Esophagus muscularis mucosa (tissue), 4 donors: ENCODE measurements at places on chromosomes 12 and 14.

GRCh38 chr12:30002677-30003076, 218.9 kb upstream of the TMTC1 start:
- no peak for DNase-seq

DNA sequence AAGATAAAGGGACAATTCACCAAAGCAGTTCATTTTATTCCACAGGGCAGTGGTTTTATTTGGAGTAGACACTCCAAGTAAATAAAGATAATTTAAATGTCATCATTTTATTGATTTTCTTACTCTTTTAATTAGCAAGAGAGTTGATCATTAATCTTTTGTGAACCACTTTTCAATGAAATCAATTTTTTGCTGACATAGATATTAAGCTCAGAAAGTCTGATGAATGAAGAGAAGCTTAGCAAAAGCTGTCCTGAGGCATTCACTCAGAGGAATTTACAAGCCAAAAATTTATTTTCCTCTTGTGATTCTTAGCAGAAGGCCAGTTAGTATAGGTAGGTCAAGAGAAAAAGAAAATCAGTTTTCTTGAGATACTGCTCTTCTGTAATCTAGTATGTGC, 618.0 kb downstream of the CCER1 start:
- no peak for DNase-seq

- no peak for DNase-seq
These were observed 64.8 kb downstream of the GNS start for GRCh38 chr12:64694130-64695040.

DNA sequence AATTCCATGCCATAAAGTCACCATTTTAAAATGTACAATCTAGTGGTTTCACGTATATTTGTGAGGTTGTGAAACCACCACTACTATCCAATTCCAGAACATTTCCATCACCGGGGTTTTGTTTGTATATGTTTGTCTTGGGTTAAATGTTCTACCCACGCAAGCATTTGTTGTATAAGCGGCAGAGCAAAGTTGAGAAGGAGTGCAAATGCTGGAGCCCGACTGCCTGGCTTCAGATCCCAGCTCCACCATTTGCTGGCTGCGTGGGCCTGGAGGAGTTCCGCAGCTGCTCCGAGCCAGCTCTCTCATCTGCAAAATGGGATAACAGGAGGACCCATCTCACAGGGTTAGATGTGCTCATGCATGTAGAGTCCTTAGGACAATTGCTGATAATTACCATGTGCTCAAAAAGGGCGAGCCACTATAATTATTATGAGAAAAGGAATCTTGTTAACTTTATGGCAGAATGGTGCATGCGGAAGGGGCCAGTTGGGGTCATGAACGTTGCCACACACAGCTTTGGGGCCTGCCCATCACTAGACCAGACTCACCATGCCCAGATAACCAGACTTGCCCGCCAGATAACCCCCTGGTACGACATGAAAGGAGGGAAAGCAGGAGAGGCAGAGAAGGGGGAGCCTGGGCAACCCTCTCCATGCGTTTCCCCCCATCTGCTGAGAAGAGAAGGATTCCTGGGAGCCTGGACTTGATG, 6.4 kb downstream of the ACTN1 start:
- DNase-seq, result no peak

DNA sequence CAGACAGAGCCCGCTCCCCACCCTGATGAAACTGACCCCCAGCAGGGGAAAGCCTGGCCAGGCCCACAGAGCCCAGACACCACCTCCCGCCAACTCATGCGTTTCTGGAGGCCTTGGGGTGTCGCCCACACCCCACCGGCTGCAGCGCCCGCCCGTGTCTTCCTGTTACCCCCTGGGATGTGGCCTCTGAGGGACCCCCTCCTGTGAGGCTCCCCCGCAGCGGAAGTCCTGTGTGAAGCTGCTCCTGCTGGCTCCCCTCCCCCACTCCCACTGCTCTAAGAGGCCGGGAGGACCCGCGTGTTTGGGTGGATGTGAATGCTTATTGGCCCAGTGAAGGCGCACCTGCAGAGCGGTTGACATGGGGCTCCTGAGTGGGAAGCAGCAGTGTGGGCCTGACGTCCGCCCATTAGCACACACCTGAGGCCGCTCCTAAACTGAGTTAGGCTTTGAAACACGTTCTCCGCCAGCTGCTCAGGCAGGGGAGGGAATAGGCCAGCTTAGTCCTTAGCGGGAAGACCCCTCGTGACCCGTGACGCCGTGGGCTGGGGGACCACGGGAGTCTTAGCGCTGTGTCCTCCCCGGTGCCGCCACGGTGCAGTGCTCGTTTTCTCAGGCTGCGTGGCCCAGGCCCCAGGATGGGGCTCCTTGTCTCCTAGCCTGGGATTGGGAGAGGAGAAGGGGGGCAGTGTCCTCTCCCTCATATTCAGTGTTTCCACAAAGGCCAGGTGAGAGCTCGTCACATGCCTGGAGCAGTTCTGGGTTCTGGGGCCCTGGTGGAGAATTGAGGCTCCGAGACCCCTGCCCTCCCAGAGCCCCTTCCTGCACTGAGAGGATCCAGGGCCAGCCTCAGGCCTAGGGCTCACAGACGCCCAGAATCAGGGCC, 323.4 kb upstream of the SFSWAP start:
- no peak for DNase-seq

DNA sequence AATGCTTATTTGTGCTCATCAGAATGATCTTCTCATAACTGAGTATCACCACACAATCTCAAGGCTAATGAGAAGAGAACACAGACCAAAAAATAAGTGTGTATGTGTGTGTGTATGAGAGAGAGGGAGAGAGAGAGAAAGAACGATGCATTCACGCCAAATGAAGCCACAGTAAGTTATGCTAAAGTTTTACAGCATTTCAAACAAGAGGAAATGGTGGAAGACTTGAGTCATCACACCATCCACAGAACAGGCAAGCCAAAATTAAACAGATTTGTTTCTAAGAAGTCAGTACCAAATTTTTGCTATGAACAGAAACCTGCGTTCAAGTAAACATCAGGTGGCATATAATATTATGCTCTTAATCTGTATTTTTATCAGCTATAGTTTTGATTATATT, 141.2 kb downstream of the MED13L start:
- no peak for DNase-seq

DNA sequence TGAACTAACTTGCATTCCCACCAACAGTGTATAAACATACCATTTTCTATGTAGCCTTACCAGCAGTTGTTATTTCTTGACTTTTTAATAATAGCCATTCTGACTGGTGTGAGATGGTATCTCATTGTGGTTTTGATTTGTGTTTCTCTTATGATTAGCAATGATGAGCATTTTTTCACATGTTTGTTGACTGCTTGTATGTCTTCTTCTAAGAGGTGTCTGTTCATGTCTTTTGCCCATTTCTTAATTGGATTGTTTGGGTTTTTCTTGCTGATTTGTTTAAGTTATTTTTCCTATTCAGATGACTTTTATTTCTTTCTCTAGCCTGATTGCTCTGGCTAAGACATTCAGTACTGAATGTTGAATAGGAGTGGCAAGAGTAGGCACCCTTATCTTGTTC, 230.3 kb downstream of the DAD1 start:
- no peak for DNase-seq
